ENCODE measurements at places on chromosomes 12 and 14.

- no peak for DNase-seq
Measured at GRCh38 chr12:121980191-121980891, 41.3 kb upstream of the BCL7A start.

DNA sequence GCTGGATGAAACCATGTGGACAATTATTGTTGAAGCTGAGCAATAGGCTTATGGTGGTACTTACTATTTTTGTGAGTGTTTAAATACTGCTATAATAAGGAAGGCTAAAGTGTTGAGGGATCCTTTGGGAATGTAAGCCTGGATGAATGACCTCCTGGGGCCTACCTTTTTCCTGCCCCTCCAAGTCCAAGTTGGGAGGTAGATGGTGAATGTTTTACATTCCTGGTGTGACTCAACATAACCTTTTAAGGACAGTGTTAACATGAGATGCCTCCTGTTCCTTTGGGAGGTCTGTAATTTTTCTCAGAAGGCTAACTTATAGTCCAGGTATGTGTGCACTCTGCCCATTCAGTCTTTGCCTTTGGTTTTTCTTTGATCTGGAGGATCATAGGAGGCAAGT lies 315.9 kb downstream of the NRXN3 start:
- DNase-seq = no peak

DNA sequence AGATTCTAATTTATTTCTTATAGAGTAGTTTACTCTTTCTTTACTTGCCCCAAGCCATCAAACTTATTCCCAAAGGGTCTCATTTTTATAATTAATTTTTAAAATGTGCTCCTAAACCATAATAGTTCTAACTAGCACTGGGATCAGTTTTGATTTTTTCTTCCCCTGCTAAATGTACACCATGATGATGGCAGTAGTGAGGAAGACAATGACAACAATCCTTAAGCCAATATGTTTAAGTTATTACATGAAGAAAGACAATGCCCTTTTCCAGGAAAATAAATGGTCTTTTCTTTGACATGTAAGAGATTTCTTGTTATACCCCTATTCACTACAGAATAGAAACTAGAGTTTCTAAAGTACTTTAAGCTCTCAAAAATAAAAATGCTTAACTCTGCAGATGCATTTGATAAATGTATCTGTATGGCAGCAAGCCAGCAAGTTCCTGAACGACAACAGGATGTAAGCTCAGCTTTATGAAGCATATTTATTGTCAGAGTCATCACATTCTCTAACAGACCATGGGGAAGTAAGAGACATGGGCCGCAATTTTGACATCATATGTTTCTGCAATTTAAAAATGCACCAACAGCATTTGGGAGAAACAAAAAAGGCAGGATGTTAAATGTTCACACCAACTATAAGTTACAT lies 36.0 kb upstream of the SNX6 start:
- DNase-seq = no peak

GRCh38 chr14:32492457-32492856 lies 163.4 kb downstream of the AKAP6 start:
- no peak for DNase-seq

GRCh38 chr12:58395470-58395869 lies 454.1 kb downstream of the ATP23 start:
- no peak for DNase-seq

DNA sequence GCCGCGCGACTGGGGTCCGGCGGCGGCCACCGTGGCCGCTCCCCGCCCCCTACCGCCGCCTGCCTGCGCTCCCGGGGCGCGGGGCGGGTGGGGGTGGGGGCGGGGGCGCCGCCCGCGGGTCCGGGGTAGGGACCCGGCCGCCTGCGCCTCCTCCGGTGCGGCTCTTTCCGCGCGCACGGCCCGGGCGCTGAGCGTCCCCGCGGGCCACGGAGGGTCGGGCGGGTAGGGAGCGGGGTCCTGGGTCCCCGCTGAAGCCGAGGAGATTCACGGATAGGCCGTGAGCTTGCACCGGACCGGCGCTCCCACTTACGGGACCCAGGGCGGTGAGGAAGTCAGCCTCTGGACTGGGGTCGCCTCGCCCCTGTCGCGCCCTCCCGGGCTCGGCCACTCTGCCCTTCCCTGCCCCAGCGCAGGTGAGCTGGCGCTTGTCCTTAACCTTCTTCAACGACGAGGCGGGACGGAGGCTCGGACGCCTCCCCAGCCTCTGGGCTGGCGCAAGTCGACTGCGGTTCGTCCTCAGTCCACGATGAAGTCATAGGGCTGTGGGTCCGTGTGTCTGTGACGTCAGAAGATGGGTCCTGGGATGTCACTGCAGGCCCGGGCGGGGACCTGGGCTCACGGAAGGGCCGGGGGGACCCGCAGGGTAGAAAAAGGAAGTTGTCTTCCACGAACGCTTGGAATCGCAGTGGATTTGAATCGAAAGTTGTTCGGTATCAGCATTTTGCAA lies 514 bp downstream of the FBXO34 start:
- DNase-seq = peak; percentile 68

- DNase-seq = no peak
Measured at GRCh38 chr12:104999347-104999685, 13.2 kb downstream of the NOPCHAP1 start.

DNA sequence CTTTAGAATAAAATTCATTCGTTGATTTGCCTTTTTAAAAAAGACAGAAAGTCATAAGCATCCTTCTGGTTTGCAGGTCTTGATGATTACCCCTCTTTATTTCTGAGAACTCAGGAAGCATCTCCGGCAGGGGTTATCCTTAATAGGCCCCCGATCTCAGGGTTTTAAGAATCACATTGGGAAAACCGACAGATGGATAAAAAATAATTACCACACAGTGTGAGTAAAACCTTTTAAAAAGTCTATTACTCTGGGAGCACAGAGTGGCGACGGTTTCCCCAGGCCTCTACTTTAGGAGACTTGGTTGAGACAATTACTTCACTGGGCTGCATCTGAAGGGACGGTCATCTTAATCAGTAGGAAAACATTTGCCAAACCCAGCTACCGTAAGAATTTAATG lies 56.5 kb downstream of the KCNMB4 start:
- no peak for DNase-seq

DNA sequence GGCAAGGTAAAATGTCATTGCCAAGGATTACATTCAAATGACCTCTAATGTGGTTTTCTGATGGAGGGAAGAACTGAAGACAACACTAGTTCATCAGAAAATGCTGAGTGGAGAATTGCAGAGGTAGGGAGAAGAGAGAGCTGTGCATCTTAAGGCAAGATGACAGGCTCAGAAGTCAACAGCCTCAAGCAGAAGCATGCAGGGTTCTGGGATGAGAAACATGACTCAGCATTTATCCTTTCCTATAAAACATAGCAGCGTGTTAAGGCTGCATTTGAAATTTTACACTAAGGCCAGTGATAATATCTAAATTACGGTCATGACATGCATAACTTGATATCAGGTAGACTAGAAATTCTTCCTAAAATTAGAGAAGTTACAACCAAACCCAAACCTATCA lies 53.7 kb upstream of the DYRK2 start:
- no peak for DNase-seq

DNA sequence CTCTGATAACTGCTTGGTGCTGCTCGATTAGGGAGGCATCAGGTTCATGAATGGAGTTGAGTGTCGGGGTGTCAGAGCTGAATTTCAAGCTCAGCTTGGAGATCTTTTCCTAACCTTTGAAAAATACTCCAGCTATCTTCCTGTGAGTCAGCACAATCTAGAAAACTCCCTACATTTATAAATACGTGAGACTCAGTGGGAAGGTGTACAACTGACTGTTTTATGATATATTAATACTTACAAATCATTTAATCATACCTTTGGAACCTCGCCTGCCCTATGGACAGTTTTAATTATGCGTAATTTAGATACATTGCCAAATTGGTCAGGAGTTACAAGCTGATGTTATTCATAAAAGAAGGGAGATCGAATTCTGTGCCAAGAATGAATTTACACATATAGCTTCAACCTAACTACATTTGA lies 961 bp downstream of the CMAS start:
- no peak for DNase-seq

GRCh38 chr12:102911320-102911719 lies 5.7 kb downstream of the PAH start:
- DNase-seq = no peak

DNA sequence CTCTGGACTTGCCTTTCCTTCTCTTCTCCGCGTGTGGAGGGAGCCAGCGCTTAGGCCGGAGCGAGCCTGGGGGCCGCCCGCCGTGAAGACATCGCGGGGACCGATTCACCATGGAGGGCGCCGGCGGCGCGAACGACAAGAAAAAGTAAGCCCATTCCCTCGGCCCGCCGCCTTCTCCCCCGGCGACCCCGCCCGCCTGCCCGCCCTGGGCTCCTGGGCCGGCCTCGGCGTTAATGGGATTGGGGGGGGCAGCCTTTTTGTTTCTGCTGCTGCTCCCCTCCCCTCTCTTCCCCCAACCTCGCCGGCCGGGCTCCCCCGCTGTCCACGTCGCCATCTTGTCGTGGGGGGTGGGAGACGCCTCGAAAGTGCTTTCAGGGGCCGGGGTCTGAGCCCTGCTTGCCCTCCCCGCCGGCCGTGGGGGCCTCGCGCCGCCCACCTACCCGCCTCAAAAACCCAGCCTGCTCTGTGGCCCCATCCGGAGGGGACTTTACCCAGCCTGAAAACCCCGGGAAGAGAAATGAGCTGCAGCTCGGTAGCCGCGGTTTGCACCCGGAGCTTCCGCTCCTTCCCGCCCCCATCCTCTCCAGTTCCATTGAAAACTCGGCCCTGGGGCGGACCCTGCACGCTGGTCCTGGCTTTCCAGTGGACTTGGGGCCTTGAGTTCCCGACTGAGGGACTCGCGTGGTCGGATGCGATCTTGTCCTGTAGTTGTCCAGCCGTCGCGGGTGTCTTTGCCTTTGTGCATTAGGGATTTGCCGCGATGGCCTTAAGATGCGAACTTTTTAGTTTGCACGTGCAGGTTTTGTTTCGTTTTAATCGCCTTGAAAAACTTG lies 598 bp downstream of the HIF1A start:
- peak; percentile 47 for DNase-seq

DNA sequence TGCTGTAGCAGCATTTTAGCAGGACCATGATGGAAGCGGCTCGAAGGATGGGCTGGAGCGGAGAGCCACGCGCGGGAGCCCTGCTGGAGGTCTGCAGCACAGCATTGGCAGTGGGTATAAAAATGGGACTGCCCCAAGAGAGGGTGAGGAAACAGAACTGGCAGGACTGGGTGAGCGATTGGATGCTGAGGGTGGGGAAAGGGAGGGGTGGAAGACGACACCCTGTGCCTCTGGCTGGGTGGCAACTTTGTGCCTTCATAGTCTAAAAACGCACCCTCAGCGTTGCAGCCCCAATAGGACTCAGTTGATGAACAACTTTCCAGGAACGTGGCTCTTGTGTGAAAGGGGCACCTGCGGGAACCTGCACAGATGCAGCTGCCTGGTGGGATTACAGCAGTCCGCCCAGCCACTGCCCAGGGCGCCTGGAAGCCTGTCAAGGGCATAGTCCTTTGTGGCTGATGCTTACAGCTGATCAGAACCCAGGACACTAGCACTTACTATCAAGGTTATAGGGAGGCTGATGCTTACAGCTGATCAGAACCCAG lies 73.0 kb downstream of the NINJ2 start:
- DNase-seq = no peak

DNA sequence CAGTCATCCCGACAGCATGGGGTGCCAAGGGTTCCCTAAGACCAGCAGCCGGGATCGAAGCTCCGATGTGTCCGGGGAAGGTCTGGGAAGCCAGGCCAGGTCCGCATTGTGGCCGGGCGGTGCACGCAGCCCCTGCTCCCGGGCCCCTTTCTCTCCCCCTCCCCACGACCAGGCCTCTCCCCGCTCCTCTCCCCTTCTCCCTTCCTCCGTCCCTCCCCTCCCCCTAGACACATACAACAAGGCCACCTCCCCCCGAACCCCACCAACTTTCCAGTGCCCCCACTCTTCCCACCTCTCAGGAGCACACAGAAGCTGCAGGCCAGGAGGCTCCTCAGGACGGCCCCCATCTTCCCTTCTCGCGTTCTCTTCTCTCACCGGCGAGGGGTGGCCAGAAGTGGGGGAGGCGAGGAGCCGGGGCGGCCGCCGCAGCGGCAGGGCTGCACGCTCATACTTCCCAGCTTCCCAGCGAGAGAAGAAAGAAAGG lies 413 bp downstream of the LRP6 start:
- DNase-seq = no peak

DNA sequence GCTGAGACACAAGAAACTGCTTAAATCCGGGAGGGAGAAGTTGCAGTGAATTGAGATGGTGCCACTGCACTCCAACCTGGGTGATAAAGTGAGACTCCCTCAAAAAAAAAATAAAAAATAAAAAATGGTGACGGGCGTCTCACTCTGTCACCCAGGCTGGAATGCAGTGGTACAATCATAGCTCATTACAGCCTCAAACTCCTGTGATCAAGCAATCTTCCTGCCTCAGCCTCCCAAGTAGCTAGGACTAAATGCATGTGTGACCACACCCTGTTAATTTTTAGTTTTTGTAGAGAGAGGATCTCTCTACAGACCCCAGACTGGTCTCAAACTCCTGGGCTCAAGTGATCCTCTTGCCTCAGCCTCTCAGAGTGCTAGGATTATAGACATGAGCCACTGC lies 9.1 kb downstream of the SNX6 start:
- DNase-seq = no peak

DNA sequence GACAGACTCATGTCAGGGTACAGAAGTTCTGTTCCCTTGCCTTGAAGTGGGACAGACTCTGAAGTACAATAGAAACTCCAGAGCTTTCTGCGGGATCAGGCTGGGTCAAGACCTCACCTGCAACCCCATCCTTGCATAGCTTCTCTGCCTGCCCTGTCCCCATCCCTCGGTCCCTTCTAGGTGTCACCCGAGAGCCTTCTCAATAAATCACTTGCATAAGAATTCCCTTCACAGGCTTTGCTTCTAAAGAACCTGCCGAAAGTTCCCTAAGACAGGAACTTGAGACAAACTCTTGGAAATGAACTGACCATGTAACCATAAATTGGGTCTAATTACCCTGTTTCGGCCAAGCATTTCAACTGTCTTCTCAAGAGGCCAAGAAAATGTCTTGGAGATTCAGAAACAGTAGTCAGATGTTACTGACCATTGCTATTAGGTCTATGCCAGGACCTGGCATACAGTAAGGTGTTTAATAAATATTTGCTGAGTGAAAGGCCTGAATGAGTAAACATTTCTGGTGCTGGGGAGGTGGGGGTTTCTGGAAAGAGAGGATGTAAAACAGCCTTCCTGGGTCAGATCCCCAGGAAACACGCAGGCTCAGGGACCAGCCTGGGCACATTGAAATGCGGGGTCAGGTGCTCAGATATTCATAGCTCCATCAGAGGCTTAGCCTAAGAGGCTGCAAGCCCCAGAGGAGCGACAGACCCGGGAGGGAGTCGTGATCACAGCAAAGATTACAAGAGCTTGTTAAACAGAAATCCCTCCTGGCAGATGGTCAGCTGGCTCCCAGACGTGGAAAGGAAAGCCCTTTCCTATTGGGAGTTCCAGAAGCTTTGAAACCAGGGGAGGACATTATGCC lies 226.2 kb upstream of the LHX5 start:
- no peak for DNase-seq

- DNase-seq = no peak
Measured at GRCh38 chr12:70366581-70367257, 629 bp downstream of the KCNMB4 start.

DNA sequence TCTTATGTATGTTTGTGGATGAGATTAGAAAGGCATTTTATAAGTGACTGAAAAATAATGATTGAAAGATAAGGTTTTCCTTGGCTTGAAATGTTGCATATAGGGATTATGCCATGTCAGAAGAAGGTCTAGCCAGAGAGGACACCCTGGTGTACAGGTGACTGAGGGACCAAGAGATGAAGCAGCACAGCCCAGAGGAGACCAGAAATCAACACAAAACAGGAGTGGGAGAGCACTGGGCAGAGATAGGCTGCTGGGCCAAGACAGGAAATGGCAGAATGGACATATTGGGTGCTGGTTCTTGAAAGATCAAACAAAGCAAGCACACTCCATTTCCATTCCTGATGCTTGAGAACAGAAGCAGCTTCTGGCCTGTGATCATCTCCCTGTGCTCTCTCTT lies 24.4 kb upstream of the FRMD6 start:
- DNase-seq = no peak

All from AML-193 (cell line).